Activated naive CD4-positive, alpha-beta T cell treated with Interleukin-2 at 50 U/mL for 16 hours (primary cell): ENCODE measurements at places on chromosomes 4 and X.

DNA sequence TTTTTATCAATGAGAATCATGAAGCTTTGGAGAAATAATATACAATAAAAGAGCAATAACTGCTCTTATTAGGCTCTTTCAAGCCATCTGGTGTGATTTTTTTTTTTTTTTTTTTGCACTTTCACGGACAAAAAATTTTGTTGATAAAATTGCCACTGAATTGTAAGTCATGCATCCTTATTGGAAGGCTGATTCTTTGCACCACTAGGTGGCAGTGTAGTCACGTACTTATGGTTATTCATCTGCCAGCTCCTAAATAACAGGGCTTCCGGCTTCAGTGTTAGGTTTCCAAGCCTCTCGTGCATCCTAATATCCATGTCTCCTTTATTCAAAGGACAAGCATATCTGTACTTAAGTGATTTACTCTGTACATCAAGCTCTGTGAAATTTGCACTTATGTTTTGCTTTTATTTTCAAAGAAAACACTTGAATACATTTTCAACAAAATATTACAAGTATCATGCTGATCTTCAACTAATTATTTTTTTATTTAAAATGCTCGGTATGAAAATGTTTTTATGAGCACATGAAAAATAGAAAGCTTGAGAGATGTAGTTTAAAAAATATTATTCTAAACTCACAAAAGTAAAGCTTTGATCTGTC is 1578.3 kb upstream of the TENM3 start:
- DNase-seq, result peak; percentile 32

DNA sequence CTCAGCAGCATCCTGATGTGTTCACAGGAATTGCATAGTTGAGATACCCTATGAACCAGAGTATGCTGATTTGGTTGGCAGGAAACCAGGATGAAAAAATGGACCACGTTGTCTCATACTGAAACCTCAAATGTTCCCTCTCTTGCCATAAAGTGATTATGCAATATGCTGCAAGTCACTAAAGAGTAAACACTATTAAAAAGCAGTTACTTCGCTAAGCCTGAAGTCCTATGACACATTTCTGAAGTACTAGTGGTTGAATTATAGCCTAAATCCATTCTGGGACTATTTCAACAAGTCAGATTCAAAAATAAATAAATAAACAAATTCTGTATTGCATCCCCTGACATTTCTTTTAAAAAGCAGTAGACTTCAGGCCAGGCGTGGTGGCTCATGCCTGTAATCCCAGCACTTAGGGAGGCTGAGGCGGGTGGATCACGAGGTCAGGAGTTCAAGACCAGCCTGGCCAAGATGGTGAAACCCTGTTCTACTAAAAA is 106.0 kb upstream of the NAP1L5 start:
- no peak for DNase-seq

- no peak for DNase-seq
Measured at GRCh38 chr4:61320631-61321030, 120.5 kb downstream of the ADGRL3 start.

GRCh38 chr4:148757171-148757570 is 315.0 kb upstream of the NR3C2 start:
- no peak for DNase-seq

GRCh38 chr4:148441624-148441985 is 609 bp downstream of the NR3C2 start:
- DNase-seq, result no peak

GRCh38 chr4:19214591-19215186 is 1037.0 kb upstream of the SLIT2 start:
- no peak for DNase-seq

- peak; percentile 41 for DNase-seq
Measured at GRCh38 chr4:7785017-7785416, 154.6 kb downstream of the AFAP1 start.

GRCh38 chr4:64479338-64479737 is 70.1 kb upstream of the TECRL start:
- DNase-seq, result no peak

DNA sequence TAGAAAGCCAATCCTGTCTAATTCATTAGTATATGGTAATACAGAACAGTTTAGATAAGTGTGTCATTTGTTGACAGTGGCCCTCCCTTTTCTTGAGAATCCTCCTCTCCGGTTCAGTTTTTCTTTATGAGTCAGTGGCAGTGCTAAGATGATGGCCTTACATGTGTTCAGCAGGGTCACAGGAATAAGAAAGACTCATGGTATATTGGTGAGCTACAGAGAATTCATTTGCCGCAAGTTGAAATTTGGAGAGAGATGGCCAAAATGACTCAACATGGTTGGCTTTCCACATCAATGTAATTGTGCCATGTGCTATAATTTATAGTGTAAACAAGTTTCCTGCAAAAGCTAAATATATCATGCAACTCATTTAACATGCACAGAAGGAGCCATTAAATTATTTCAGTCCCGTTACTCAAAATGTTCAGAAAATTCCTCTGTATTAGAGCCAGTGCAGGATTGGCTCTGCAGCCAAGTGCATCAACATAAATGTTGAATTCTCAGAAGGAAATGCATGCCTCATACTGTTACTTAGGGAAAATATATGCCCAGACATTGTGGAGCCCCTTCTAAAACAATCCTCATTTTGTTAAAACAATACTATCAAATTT is 374.3 kb downstream of the AFF2 start:
- no peak for DNase-seq

DNA sequence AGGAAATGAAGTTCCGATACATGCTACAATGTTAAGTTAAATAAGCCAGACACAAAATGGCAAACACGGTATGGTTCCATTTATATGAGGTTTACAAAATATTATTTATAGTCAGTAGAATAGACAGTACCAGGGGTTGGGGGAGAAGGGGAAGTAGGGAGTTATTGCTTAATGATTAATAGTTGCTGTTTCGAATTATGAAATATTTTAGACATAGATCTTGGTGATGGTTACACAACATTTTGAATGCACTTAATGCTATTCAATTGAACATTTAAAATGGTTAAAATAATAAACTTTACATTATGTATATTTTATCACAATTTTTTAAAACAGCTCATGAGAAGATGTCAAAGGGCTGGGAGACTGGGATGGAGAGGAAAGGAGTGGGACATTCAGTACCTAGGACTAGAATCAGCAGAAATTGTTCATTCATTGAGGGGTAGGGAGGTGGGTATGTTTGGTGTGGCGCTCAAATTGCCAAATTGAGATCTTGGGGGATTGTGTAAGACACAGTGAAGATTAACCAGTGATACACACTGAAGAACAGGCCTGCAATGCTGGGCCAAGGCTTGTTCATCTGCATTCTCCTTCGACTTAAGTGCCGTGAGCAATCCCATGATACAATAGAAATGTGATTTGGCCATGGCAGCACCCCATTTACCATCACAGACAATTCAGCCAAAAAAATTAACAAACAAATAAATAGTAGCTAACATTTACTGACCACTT is 165.6 kb upstream of the GALNT7 start:
- DNase-seq, result no peak

DNA sequence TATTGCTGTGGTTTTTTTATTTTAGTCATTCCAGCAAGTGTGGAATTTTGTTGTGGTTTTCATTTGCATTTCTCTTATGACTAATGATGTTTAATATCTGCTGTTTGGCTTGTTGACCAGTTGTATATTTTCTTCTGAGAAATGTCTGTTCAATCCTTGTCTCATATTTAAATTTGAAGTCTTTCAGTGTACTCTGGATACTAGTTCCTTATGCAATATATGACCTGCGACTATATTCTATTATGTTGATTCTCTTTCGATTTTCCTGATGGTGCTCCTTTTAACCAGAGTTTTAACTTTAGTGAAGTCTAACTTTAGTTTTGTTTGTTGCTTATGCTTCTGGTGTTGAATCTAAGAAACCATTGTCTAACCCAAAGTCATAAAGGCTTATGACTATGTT is 1528.0 kb downstream of the TECRL start:
- DNase-seq, result no peak

DNA sequence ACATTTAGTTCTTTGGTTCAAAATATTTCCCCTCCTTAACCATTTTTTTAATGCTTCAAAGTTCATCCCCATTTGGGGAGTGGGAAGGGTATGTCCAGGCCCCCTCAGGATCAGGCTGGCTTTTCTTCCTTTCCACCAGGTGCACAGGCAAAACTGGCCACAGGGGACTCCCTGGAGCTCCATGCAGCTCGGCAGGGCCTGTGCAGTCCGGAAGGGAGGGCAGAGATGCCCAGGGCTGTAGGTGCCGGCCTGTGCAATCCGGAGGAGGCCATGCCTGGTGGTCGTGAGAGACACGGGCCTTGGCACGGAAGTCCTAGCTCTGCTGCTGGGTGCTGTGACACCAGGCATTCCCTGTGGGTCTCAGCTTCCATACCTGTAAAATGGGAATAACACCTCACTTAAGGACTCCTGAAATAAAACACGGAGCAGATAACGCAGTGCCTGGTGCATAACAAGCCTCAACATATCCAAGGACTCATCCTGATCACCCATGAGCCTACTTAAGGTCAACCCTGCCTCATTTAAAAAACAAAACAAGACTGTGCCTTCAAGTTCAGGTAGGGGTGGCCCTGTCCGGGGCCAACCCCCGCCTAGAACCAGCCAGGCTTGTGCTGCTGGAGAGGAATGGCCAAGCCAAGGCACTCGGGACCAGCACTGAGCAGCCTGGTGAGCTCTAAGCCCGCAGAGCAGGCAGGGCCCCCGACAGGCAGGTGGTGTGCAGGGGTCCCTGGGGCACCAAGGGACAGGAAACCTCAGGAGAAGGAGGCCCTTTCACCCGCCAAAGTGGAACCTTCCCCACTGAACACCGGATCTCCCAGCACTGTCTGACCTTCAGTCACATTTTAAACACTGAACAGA is 21.2 kb upstream of the CYP4V2 start:
- DNase-seq, result no peak

GRCh38 chr4:76995776-76996175 is 46.2 kb downstream of the SEPTIN11 start:
- no peak for DNase-seq

DNA sequence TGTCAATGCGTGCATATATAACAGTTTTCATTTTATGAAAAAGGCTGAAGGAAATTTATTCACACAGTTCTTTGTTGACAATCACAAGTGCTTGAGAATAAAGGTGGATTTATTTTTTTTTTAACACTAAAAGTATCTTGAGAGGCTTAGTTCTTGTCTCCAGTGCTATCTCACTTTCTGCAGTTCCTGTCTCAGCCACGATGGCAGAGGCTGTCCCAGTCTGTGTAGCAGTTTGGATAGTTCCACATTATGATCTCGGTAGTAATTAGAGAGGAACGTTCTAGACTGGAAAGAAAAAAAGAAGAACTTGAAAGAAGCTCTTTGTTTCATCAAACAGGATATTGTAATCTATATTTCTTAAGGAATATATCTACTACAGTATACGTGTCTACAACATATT is 229.0 kb downstream of the UGT8 start:
- DNase-seq, result no peak

DNA sequence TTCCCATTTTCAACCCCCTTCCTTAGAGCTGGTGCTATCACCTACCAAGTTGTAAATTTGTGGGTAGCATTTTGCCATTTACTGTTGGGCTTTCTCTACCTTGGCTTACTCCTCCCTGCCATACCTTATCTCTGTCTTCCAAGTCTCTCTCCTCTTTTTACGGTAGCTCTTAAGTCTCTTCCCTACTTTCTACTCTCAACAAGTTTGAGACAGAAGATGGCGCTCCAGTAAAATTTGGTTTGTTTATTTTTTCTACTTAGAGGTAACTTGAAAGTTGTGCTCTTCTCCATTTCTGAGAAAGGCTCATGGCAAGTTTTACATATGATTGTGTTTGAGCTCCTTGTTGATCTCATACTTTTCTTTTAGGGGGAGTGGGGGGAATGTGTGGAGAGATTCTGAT is 1508.1 kb downstream of the TECRL start:
- no peak for DNase-seq

DNA sequence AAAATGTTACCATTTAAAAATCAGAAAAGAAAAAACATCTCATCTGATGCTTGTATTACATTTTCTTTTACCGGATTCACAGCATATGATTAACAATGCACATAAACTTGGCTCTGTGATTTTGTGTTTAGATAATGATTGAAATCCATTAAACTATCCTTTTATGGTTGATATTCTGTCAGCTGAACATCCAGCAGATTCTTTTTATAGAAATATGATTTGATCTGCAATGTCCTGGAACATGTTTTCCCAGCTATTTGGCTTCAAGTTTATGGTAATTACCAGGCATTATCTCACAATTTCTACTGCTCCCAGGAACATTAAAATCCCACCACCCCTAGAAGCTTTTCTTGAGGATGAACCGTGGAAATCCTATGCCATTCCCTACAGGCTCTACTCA is 205.7 kb upstream of the TET2 start:
- no peak for DNase-seq

DNA sequence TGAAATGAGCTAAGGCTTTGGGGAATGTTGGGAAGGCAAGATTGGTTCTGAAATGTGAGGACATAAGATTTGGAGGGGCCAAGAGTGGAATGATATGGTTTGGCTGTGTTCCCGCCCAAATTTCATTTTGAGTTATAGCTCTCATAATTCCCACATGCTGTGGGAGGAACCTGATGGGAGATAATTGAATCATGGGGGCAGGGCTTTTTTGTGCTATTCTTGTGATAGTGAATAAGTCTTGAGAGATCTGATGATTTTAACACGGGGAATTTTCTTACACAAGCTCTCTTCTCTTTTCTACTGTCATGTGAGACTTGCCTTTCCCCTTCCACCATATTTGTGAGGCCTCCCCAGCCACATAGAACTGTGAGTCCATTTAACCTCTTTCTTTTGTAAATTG is 157.6 kb upstream of the C1QTNF7 start:
- no peak for DNase-seq

DNA sequence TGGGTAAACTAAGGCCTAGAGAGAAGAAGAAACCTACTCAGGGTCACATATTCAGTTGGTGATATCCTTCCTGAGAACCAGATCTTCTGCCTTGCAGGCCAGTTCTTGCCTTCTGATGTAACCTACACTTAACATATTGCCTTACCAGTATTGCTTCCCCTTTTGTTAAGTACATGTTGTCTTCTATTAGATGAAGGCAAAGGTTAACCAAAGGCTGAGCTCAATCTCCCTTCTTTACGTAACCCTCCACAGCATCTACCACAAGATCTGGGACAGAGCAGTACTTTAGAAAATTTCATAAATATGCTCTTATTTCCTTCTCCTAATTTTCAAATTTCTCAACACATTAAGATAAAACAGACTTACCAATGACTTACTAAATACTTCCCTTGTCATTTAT is 474.4 kb downstream of the SH2D1A start:
- DNase-seq, result no peak

GRCh38 chr4:160808174-160808573 is 1355.6 kb downstream of the FSTL5 start:
- DNase-seq, result no peak

- DNase-seq, result no peak
Measured at GRCh38 chr4:162498168-162498567, 334.4 kb upstream of the FSTL5 start.

- DNase-seq, result no peak
Measured at GRCh38 chr4:65671372-65671771, 1.1 kb upstream of the EPHA5 start.

DNA sequence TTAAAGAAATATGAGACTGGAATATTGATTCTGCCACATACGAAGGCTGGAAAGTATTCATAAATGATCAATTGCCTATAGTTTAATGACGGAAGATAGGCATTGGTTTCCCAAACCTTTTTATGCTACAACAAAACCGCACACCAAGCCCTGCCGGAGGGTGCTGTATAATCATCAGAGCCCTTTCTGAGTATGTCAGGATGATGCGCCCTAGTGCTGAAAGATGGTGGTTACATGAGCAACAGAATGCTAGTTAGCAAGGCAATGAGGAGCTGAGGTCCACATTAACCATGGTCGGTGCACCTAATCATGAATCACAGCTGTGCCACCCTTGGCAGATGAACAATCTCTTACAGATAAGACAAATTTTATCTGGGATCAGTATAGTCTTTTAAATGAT is 491.1 kb downstream of the PACRGL start:
- no peak for DNase-seq
